ENCODE measurements at places on chromosomes 1 and 21.
A peak's percentile ranks its signal among the peaks of the same experiment; 100 is the strongest.

DNA sequence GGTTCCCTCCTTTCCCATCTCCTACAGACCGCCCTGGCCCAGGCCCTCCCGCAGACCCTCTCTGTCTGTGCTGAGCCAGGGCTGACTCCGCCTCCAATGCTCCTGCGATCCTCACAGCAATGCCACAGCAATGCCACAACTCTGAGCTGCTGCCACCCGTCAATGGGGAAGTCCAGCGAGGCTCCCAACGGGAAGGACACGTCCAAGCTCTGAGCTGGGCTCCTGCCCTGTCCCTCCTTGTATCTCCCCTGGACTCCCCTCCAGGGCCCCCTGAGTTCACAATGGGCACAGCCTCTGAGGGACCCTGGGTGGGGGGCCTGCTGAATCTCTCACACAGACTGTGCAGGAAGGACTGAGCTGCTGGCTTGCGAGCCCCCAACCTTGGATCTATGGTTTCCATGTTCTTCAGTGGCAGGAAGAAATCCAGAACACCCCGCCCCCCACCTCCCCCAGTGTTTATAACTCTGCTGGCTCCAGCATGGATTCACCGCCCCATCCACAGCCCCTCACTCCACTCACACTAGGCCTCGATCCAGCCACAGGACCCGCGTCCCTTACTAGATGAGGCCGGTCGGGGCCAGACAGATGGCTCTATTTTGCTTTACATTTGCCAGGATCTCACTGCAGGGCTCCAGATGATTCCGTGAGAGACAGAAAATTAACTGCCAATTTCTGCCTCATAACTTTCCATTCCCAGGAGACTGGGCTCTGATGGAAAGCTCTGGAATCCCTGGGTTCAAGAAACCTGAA lies 338.0 kb downstream of the MATN1 start:
- no peak for DNase-seq

- no peak for DNase-seq
Measured at GRCh38 chr21:38993561-38993960, 187.8 kb downstream of the ETS2 start.

DNA sequence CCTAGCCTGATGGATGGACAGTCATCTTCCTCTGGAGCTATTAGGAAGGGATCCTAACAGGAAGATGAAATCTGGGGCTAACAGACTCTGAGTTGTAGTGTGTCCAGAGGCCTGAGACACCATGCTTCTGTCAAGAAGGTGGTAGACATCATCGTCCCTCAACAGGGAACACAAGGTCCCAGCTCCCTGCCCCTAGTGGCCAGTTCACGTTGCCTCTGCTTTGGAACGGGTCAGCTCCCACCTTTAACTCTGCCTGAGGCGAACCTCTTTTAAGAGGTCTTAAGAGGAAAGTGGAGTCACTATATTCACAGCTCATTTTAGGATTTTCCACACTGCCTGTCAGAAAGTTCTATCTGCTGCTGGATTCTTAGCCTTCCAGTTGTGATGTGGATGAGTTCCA lies 28.3 kb downstream of the LRRC71 start:
- no peak for DNase-seq

DNA sequence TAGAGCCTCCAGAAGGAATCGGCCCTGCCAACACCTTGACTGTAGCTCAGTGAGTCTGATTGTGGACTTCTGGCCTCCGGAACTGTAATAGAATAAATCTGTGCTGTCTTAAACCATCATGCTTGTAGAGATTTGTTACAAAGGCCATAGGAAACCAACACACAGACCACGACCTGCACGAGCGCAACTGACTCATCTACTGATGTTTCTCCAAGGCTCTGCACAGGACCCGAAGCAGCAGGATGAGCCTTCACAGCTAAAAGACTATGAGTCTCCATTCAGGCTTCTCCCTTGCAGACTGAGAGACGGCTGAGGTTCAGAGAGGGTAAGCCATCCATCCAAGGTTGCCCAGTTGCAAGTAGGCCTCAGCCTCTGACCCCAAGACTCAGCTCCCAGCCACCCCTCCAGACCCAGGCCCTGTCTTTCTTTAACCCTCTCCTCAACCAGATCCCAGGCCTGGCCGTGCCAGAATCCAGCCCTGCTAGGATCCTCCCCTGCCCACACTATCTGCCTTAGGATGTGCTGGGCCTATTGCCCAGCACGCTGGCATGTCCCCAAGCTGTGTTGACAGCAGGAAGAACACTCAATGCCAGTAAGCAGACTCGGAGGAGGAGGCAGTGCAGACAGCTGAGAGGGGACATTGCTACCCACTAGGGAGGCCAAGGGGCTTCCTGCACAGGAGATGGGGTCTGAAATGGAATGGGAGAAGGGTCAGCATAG lies 109.0 kb downstream of the HMGB4 start:
- no peak for DNase-seq

- peak; percentile 30 for DNase-seq
Measured at GRCh38 chr1:91851130-91852010, 34.6 kb downstream of the TGFBR3 start.

- no peak for DNase-seq
Measured at GRCh38 chr1:12201352-12202189, 28.3 kb upstream of the VPS13D start.

DNA sequence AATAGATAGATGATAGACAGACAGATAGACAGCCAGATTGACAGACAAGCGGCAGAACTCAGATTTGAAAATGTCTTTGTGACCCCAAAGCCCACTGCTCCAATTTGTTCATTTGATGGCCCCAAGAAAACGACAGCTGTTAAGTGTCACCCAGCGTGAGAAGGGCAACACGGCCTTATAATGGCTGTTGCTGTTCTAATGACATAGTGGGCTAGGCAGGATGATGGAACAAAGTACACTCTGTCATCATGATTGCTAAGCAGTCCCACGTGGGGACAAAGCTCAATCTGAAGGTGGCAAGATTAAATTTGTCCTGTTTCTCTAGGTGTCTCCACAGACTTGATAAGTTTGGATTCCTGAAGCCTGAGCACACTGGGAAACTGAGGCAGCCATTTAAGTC lies 112.9 kb downstream of the DAB1 start:
- DNase-seq = no peak

DNA sequence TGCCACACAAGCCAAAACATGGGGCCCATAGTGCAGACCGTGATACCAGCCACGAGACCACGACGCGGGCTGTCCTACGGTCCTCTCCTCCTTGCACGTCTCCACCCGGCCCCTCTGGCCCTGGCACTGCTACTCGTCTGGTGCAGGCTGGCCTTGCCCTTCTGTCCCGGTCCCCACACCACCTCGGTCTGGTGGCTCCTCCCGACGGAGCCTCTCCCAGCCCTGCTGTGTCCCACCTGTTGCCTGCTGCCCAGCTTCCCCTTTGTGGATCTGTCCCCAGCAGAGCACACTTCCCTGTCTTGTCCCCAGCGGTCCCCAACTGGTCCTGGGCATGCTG lies 50.5 kb downstream of the MORN1 start:
- DNase-seq = no peak
